ENCODE measurements at places on chromosomes 2 and 18.

GRCh38 chr2:159720676-159721075, 8.4 kb downstream of the MARCHF7 start:
- no peak for DNase-seq

- DNase-seq, result no peak
Observed at GRCh38 chr2:26346454-26347053, at the start of gene ADGRF3. Gene ADGRF3 (minus strand): TSS chr2:26346789. CDS start chr2:26346234, 555 bp downstream.

DNA sequence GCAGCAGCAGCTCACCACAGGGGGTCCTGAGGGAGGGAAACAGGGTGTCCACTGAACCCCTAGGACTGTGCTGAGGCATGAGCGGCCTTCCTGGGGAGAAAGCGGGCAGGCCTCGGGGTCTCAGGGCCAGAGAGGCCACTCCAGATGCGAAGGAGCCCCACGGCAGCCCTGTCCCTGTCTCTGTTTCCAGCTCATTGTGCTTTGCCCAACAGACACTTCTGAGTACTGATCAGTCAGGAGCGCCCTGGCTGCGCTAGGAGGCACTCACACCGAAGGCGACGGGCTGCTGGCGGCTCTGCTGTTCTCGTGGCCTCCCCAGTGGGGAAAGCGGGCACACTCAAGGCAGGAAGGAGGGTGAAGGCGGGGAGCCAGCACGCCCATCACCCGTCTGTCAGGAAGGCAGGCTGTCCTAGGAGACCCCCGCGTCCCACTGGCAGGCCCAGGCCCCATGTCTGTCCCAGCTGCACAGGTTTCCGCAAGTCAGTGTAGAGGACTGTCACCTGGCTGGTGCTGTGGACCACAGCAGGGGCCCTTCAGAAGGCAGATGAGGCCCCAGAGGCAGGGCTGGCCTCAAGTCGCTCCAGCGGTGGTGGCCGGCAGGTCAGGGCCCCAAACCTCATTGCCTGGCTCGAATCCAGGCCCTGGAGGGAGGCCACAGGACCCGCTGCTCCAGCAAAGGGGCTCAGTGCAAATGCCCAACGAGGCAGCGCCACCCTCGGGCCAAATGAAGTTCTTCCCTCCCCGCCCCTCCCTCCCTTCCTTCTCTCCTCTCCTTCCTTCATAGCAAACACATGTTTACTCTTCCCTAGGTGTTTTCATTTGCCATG, 6.8 kb downstream of the ESPNL start:
- no peak for DNase-seq

DNA sequence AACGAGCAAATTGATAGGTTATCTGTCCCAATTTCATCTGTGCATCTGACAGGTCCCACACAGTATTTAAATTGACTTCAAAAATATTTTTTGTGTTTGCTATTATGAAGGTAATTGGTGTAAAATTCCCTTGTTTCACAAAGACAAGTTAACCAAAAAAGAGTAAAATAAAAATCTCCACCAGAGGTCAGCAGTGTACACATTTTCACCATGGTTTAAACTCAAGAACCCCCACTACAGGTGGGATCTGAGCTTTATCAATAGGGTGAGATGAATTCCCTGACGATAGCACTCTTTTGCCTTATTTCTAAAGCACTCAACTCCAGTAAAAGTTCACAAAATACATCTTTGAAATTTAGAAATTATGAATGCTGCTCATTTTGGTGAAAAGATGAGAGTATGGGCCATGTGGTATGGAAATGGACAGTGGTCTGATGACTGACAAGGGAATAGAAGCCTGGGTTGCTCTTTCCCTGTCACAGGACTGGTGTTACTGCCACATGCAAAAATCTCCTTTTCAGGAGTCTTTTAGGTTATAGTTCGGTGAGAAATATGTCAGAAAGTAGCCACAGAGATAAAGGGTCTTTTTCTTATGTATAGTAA, 68.0 kb downstream of the SERPINB8 start:
- peak; percentile 28 for DNase-seq

DNA sequence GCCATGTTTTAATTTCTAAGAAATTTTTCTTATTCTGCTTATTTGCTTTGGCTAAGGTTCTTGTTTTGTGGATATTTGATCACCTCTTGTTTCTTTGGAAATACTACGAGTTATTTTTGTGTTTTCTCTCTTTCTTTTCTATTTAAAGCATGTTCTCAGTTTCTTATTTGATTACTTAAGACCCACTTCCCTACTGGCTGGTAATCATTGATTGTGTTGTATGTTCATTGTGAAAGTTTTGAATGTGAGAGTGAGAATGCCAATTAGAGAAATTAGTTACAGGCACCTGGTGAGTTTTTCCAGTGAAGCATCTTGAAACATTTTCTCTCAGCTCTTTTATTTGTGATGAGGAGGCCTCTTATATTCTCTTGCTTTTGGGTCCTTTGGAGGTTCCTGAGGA, 226.7 kb upstream of the MC4R start:
- DNase-seq, result peak; percentile 8

GRCh38 chr2:165024199-165024598, 68.9 kb upstream of the SLC38A11 start:
- no peak for DNase-seq

DNA sequence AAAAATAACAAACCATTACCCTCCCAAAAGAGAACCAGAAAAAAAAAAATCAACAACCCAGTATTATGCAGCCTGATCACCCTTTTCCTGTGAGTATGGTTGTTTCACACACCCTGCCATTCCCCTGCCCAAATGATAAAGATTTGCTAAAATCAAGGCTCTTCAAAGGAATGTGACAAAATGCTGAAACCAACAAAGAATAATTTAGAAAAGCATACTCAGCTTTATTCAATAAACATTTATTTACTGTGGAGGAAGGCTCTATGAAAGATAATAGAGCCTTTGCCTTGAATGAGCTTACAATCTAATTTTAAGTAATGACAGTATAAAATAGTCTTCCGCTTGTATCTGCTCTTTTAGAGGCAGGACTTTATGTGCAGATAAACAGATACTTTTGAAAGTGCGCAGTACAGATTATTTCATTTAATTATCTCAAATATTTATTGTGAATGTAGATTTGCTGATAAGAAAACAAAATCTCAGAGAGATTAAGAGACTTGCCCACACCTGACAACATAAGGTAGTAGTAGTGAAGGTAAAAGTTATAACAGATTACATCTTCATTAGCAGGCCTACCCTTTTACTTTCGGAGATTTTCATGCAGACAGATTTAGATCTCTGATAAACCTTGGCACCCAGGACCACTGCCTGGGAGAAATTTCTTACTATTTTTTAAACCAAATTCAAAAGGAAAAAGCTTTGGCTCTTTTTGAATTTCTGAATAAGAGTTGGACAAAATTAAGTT, 211.9 kb downstream of the SRBD1 start:
- no peak for DNase-seq

- no peak for DNase-seq
Observed at GRCh38 chr2:136122661-136123060, 4.7 kb upstream of the CXCR4 start.

DNA sequence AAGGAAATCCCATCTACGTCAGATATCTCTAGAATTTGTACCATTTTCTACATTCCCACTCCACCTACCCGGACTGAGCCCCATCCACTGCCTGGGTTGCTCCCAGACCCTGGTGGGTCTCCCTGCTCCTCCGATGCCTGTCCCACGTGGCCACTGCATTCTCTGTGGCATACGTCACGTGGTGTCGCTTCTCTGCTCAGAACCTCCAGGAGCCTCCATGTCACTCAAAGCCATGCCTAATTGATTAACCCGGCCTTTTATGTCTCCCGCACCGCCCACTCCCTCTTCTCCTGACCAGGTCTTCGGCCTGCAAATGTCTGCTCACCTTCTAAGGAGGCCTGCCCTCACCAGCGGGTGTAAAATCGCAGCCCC, 176.6 kb downstream of the HDAC4 start:
- DNase-seq, result no peak

- no peak for DNase-seq
Observed at GRCh38 chr2:120678926-120679325, 56.7 kb upstream of the GLI2 start.

DNA sequence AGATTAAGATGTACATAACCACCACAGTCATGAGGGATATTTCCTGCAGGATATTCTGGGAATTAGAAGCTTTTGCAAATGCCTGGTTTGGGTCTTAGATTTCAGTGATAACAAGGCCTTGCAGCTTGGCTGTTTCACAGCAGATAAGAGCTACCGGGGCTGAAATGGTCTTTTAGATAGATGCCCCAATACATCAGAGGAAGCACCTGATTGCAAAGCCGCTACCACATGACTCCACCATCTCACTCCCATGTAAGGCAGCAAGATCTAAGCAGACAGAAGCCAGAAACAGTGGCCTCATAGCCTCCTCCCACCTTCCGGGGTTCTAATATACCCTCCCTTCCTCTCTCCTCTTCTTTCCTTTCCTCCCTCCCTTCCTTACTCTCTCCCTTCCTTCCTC, 31.1 kb upstream of the EPG5 start:
- DNase-seq, result no peak

- no peak for DNase-seq
Observed at GRCh38 chr2:144738749-144739148, 218.8 kb upstream of the ZEB2 start.

DNA sequence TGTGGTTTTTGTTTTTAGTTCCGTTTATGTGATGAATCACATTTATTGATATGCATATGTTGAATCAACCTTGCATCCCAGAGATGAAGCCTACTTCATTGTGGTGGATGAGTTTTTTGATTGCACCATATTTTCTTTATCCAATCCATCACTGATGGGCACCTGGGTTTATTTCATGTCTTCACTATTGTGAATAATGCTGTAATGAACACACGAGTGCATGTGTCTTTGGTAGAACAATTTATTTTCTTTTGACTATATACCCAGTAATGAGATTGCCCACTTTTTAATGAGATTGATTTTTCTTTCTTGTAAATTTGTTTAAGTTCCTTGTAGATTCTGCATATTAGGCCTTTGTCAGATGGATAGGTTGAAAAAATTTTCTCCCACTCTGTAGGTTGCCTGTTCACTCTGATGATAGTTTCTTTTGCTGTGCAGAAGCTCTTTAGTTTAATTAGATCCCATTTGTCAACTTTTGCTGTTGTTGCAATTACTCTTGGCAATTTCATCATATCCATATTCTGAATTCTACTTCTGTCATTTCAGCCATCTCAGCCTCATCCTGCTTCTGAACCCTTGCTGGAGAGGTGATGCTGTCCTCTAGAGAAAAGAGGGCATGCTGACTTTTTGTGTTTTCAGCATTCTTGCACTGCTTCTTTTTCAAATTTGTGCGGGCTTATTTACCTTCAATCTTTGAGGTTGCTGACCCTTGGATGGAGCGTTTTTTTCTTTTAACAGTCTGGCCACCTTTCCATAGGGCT, 96.2 kb upstream of the CTAGE1 start:
- DNase-seq, result no peak
